ENCODE measurements at places on chromosomes 4 and X. TPM values are rescaled to one million over a fixed set of nuclear protein-coding genes. Genes with fewer than 3 reads are reported as not detected.

Gene ATOH1
- not detected for polyA plus RNA-seq

Gene HUWE1
- polyA plus RNA-seq: 54.1 TPM

Gene UNC5C
- 3.7 TPM for polyA plus RNA-seq

GRCh38 chr4:159220353-159220752, 117.5 kb downstream of the RAPGEF2 start:
- DNase-seq: no peak

GRCh38 chrX:17521871-17522693, 147.1 kb downstream of the NHS start:
- no peak for DNase-seq

DNA sequence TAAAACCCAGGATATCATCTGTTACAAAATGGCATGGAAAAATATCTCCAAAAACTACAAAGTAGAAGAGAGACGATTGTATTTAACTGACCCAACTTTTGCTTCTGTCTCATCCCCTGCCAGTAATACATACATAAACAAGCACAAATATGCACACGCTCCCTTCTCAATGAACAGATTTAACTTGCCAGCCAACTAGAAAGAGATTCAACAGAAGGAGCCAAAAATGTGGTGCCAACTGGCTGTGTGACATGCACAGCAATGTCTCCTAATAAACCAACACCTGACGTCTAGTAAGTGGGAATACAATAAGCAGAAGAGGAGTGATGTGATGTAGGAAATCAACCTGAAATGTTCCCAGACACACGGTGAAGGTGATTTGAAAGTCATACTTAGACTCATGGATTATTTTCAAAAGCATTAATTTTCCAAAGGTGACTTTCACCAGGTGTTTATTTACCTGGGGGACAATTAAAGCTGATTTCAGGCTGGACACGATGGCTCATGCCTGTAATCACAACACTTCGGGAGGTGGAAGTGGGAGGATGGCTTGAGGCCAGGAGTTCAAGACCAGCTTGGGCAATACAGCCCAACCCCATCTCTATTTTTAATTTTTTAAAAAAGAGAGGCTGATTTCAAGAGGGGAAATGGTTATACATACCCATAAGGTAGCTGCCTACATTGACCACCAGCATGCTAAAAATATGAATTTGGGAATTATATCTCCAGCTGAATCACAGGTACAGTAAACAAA, 33.7 kb downstream of the SH3RF1 start:
- no peak for DNase-seq

GRCh38 chrX:13638826-13639225, 14.1 kb upstream of the TCEANC start:
- DNase-seq: no peak

All from urinary bladder (tissue), 4 donors.